ENCODE measurements at places on chromosomes 6 and 20. TPM values are rescaled to one million over a fixed set of nuclear protein-coding genes. Genes with fewer than 3 reads are reported as not detected.

The OR2H2 gene
- not detected for total RNA-seq

The RIPPLY2 gene
- total RNA-seq, result not detected

The LRRC73 gene
- total RNA-seq, result 0.58 TPM

The SYNDIG1 gene
- total RNA-seq, result 0.80 TPM

The BMP6 gene
- 3.6 TPM for total RNA-seq

The DOP1A gene
- total RNA-seq, result 35.0 TPM

The EDN1 gene
- total RNA-seq, result 8.5 TPM

The TBXT gene
- total RNA-seq, result not detected

The MRPL2 gene
- 55.5 TPM for total RNA-seq

The CALHM5 gene
- total RNA-seq, result 1.4 TPM

The ADGB gene
- not detected for total RNA-seq

The PSMA7 gene
- 210 TPM for total RNA-seq

The C6orf132 gene
- total RNA-seq, result 22.4 TPM

The NR2E1 gene
- total RNA-seq, result not detected

The TRDN gene
- 0.20 TPM for total RNA-seq

The DDX39B gene
- 647 TPM for total RNA-seq

The BNIP5 gene
- not detected for total RNA-seq

The HEY2 gene
- 11.7 TPM for total RNA-seq

The BMP5 gene
- total RNA-seq, result 4.9 TPM

The CRISP2 gene
- not detected for total RNA-seq

The OPRM1 gene
- total RNA-seq, result not detected

The LRRN4 gene
- total RNA-seq, result 78.8 TPM

The MYLK2 gene
- 0.27 TPM for total RNA-seq
